NCI-H1048 (cell line): ENCODE measurements at places on chromosomes 2 and 18.

DNA sequence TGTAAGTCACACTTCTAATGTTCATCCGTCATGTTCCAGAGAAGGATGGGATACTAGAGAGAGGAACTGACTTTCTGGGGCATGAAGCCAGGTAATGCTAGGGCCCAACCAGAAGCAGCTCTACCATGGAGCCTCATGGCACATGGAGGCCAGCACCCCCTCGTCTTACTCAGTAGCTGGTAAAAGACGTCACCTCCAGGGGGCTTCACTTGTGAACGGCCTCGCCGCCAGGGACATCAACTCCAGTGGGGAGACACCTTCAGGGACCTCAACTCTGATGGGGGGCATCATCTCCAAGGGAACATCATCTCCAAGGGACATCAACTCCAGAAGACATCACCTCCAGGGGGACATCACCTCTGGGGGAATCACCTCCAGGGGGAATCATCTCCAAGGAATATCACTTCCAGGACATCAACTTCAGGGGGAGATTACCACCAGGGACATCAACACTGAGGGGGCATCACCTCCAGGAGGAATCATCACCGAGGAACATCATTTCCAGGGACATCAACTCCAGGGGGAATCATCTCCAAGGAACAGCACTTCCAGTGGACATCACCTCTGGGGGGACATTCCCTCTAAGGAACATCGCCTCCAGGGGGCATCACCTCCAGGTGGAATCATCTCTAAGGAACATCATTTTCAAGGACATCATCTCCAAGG, 168.4 kb downstream of the NDUFA10 start:
- DNase-seq = no peak

GRCh38 chr18:35099911-35100310, 58.7 kb downstream of the MAPRE2 start:
- no peak for DNase-seq

GRCh38 chr2:132871831-132872230, 201.8 kb upstream of the LYPD1 start:
- no peak for DNase-seq

GRCh38 chr18:31325051-31325450, 7.1 kb downstream of the DSG1 start:
- DNase-seq = no peak

DNA sequence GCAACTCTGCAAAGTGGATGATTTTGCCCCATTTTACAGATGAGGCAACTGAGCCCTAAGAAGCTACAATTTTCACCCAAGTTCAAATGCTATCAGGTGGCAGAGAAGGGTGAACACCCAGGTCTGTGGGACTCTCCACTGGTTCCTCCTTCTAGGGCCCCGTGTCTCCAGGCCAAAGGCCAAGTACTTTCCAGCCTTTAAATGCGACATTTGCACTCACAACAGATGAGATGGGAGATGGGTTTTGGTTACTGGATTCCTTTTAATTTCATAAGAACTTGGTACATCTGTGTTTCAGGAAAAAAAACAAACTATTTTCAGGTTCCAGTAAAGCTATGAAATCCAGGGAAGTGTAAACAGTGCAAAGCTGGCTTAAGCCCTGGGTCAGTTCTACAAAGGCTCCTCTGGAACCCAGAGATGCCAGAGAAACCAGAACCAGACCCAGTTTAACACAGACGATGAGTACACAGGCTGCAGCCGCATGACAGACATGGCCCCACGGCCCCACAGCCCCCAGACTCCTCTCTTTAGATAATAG, 361.7 kb downstream of the ANAPC1 start:
- DNase-seq = no peak

- no peak for DNase-seq
Observed at GRCh38 chr18:30481871-30482270, 560.7 kb downstream of the DSC3 start.

- DNase-seq = no peak
Observed at GRCh38 chr2:44283116-44283666, 7.9 kb downstream of the SLC3A1 start.

DNA sequence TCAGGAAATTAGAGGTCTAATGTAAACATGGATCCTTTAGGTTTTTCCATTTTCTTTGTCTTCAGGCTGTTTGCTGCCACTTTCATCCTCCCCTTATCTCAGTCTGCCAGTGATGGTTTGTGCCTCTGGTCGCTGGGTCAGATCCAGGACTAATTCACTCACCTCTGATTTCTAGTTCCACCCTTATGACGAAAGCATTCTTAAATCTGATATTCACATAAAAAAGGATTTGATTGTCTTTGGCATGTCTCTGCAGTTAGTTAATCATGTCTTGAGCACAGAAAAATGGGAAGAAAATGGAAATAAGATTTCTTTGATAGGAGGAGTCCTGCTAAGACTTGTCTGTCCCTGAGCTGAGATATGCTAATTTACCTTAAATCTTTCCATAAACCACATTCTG, 4.6 kb downstream of the IL1RL1 start:
- DNase-seq = no peak

GRCh38 chr2:190649798-190650390, 1.0 kb downstream of the NAB1 start:
- no peak for DNase-seq

GRCh38 chr2:164412831-164413230, 208.5 kb downstream of the GRB14 start:
- DNase-seq = no peak

GRCh38 chr2:164960159-164960558, 4.8 kb upstream of the SLC38A11 start:
- DNase-seq = peak; percentile 15

DNA sequence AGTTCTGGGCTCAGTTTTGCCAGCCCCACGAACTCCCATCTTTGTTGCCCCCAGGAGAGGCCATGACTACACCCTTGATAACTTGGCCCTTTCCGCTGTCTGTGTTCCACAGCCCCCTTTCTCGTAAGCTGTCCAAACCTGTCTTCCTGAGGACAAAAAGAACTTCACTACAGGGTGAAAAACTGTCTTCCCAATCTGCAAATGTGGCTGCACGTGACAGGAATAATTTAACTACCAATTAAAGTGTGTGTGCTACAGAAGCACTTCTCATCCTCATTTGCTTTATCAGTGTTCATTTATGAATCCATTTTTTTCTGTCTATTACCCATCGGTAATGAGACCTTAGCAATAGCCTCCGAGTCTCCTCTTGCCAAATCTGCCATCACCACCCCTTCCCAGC, 9.1 kb upstream of the ALPK2 start:
- DNase-seq = no peak

DNA sequence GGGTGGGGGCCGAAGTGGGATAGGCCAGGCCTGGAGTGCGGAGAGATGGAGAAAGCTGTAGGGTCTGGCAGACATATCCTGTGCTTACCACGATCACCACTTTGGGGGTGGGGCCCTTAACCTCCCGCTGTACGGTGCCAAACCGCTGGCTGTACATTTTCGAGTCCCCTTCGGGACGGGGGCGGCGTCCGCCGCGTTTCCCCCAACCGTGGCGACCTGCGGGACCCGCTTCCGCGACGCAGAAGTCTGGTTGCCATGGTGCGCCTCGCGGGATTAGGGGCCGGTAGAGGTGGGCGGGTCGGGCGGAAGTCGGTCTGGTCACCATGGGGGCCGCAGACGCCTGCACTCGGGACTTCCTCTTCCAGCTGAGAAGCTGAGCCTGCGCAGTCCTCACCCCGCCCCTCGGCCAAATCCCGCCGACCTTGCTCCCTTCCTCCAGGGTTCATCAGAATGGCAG, at the start of gene CFAP53:
TSS of gene CFAP53 (minus strand) at position 248 of the 457 bp plus-strand sequence. CDS start at position 157, 91 bp downstream.
- DNase-seq = no peak

DNA sequence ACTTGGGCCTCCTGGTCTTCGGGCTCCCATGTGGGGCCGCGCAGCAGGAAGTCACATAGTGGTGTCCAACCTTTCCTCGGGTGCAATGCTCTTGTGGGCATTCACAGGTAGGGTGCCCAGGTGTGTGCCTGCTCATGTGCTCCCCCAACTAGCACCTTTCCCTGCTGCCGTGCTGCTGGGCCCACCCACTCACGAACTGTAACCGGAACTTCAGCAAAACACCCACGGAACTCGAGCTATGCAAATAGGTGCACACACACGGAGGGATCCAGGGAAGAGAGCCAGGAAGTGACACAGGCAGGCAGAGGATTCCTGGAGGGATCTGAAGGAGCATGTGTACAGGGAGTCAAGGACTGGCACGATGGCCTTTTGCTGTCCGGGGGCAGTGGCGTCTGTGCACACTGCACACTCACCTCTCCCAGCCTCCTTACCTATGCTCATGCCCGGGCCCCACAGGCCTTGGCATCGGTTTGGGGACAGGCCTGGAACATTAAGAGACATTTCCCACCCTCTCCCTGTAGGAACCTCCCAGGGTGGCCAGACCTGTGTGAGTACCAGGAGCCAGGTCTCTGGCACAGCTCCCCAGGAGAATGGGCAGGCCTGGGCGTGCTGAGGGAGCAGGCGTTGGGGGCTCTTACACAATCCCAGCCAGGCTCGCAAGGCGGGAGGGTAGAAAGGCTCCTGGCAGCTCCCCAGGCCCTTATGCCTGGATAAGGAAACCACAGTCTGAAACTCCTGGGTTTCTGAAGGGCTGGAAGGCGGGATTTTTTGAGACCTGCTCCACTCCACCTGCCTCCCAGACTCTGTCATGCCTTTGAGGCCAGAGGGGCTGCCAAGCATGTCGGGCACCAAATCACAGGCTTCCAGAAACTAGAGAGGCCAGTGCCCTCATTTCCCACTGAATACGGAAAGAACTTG, 6.6 kb upstream of the PTMA start:
- no peak for DNase-seq

- DNase-seq = no peak
Observed at GRCh38 chr18:47587587-47587986, 336.1 kb upstream of the SKOR2 start.

GRCh38 chr2:33859811-33860461, 260.8 kb upstream of the FAM98A start:
- DNase-seq = no peak

DNA sequence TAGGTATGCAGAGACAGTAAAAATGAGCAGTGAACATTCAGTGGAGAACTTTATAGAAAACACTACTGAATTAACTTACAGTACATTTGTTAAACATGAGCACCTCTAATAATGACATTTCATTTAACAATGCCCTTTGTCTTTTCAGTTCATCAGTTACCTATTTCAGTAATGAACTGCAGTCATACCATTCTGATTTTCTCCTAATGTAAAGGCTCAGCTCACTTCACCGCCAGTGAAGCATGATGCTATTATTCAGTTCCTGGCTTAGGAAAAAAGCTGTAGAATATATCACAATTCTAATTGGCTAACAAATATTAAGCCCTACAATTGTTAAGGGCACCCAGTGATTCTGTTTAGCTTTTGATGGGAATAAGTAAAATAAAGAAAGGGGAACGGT, 37.1 kb upstream of the CCDC93 start:
- no peak for DNase-seq

GRCh38 chr2:189533288-189534035, 47.1 kb downstream of the SLC40A1 start:
- DNase-seq = no peak

DNA sequence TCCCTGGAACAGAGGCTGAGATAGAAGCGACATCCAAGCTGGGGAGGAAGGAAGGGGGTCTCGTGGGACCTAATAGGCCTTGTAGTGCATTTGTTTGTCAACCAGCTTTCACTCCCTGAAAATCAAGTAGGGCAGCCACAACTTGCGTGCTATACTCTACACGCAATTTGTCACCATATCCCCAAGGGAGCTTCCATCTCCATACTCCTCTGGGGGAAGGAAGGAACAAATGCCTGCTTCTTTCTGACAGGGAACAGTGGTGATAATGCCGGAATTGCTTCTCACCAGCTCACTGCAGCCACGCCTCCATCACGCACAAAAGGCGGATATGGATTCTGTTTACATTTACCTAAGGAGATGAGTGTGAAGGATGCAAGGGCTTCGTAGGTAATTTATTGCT, 213.4 kb downstream of the TMEM163 start:
- no peak for DNase-seq

GRCh38 chr2:67290451-67291290, 106.5 kb upstream of the ETAA1 start:
- no peak for DNase-seq

- no peak for DNase-seq
Observed at GRCh38 chr2:106566050-106566449, 78.9 kb downstream of the CD8B2 start.

- no peak for DNase-seq
Observed at GRCh38 chr2:2232167-2232566, 98.9 kb downstream of the MYT1L start.

DNA sequence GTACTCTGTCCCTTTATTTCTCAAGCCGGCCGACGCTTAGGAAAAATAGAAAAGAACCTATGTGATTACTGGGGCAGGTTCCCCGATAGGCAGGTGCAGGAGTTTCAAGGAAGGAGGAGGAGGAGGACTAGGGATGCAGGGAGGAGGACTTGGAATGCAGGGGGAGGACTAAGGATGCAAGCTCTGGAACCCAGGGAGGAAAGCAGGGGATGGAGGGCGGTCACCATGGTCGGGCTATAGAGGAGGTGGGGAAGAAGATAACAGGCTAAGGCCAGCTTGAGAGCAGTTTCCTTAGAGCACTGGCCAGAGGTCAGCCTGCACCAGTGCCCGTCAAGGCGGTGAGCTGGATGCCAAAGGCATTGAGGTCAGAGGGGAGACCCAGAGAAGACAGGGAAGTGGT, 18.7 kb upstream of the B3GNT7 start:
- DNase-seq = no peak

DNA sequence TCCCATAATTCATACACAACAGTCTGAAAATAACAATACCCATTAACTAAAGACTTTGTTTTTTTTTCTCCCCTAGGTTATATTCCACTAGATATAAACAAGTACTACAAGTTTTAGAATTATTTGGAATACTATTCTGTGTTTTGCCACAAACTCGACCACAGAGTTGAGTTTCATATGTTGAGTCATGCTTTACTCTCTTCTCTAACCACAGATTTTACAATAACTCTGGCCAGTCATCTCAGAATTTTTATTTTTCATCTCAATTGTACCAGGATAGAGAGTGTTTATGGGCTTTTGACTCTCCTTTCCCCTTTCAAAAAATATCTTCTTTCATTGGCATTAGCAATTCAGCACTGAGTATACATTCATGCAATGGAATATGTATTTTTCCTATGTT, 348.7 kb upstream of the GALNT5 start:
- DNase-seq = no peak

GRCh38 chr2:5945742-5946141, 253.6 kb downstream of the SOX11 start:
- DNase-seq = no peak
